ENCODE measurements at places on chromosomes 5 and 9.

DNA sequence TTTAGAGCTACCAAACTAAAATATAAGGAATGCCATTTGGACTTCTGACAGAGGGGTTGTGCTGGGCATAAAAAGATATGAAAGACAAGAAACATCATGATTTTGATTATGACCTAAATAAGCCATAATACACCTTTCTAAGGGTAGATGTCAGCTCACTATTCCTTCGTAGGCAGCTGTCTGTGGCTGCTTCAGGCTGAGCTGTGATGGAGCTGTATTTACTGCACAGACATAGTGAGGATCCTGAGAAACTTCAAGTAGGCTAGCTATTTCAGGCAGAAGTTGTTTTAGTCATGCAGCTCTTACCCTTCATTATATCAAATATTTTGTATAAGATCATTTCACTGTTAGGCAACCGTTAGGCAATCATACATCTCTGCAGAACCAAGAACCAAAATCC, 511.7 kb downstream of the CDH12 start:
- DNase-seq, result no peak

DNA sequence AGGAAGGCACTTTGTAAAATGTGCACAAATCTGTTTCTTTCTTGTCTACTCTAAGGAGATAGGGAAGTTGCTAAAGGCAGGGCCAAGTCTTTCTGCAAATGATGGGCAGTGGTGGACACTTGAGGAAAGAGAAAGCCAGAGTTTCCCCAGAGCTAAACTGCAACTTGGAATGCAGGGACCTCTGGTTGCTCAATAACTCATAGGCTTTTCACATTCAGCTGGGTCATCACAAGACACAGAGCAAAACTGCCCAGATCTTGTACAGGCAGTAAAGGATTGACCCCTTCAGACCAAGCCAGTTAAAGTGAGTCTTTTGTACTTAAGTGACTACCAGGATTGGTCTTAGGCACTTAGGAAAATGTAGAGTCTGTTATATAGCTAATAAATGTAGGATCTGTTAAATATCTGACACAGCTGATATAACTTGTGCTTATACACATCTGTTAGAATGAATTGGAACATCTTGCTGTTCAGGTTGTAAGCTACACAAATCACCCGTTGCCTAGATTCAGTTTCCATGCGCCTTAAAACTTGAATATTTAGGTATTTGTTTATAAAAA, 13.5 kb upstream of the AGXT2 start:
- no peak for DNase-seq

- DNase-seq, result no peak
Measured at GRCh38 chr5:88226881-88227450, 41.7 kb downstream of the TMEM161B start.

DNA sequence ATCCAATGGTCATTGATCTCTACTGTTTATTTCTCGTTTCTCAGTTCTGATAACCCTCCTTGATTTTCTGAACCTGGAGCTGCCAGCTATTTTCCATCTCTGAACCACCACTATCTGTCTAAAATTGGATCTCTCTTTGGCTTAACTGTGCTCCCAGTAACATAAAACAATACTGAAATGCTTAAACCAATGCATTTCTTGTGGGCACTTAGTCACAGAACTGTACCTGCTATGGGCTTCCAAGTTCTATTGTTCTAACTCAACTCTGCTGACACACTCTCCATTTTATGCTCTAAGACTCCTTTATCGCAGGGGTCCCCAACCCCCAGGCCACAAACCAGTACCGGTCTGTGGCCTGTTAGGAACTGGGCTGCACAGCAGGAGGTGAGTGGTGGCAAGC, 120.6 kb downstream of the LHFPL2 start:
- DNase-seq, result no peak

DNA sequence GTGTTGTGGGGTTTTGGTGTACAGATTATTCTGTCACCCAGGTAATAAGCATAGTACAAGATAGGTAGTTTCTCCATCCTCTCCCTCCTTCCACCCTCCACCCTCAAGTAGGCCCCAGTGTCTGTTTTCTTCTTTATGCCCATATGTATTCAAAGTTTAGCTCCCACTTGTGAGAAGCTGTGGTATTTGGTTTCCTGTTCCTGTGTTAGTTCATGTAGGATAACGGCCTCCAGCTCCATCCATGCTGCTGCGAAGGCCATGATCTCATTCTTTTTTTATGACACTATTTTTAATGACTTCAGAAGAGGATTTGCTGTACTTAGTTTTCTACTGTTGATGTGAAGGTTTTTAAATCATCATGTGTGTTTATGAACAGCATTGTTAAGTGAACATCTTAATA, 11.9 kb downstream of the CCDC180 start:
- DNase-seq, result no peak

DNA sequence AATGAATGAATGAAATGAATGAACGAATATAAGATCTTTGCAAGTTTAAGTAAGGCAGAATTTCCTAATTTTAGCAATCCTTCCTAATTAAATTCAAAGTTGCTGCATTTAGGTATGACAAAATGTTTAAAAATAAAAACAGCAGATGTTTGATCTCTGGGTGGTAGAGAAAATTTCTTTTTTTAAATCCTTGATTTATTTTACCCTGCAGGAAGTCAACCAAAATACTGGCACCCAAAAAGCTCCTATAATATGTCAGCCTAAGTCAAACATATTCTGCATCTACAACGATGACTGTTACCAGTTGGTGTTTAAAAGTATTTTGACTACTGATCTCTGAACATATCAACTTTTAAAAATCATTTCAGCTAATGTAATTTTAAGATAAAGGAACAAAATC, 58.4 kb downstream of the TTC39B start:
- no peak for DNase-seq

DNA sequence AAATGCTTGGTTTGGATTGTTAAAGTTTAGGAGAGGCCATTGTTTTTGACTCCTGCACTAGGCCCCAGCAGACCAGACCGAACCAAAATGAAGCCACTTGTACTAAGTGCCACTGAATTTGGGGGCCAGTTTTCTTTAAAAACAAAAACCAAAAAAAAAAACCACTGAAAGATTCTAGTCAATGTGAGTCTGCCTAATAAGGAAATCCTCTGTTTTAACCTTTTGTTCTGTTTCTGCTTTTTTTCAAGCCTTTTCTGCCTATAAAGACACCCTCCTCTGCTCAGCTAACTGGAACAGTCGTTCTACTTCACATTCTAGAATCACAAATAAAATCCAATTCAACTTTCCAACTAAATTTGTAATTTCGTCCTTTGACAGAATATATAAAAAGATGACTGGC, 64.9 kb downstream of the SERINC5 start:
- no peak for DNase-seq

GRCh38 chr5:147223948-147224791, 10.7 kb upstream of the STK32A start:
- no peak for DNase-seq

GRCh38 chr5:1502046-1502736, 21.6 kb downstream of the LPCAT1 start:
- DNase-seq, result no peak

GRCh38 chr9:92151691-92152393, 36.6 kb upstream of the SPTLC1 start:
- no peak for DNase-seq

GRCh38 chr9:85729882-85730281, 11.9 kb downstream of the AGTPBP1 start:
- DNase-seq, result no peak

DNA sequence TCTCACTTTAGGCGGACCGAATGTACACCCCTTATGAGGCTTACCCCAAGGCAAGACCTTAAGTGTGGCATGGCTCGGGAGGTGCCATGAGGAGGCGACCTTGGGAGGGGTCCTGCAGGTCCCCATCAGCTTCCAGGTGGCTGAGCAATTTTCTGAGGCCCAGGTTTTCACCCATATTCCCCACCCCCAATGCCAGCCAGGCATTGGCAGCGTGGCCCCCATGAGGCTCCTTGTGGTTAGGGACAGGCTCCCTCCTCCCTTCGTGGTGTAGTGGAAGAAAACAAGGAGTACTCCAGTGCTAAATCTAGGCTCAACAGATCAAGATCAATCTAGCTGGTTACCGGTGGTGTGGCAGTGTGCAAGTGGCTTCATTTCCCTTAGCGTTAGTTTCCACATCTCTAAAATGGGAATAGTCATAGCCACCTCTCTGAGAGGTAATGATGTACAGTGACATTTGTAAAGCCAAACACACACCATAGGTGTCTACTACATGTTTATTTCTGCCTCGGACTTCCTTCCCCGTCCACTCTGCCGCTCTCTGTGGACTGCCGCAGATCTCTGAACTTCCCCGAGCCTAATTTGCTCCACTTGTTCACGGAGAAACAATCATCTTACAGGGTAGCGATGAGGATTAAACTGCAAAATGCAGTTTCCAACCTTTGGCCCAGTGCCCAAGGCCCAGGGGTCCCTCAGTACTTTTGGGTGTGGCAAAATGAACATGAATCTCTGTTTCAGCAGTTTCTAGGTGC, 8.4 kb downstream of the LHX2 start:
- DNase-seq, result no peak

- no peak for DNase-seq
Measured at GRCh38 chr5:163963881-163964280, 458.5 kb downstream of the MAT2B start.

GRCh38 chr5:61796773-61797172, 464.7 kb downstream of the ZSWIM6 start:
- no peak for DNase-seq

GRCh38 chr5:145718956-145719355, 116.2 kb downstream of the PRELID2 start:
- no peak for DNase-seq

DNA sequence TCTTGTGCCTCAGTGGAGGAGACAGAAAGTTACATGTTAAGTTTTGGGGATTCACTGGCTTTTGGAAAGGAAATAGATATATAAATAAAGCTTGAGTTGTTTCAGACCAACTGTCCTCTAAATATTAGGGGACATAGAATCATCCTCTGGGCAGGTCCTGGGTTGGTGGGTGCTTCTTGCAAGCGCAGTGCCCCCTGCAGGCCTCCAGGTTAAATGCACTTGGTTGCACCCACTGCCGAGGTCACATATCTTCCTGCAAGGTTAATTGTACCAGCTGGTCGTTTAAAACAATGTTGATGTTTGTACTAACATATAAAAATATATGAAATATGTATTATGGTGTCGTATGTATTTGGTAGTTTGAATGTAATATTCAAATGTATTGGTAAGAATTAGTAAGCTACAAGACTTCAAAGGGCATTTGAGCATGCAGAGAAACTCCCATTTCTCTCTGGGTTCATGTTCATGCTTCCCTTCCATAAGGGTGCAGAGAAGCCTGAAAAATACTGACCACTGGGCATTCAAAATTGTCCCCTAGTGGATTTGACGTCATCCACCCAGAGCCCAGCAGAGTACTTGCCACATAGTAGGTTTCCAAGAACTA, 87.0 kb downstream of the ZNF618 start:
- peak; percentile 17 for DNase-seq

DNA sequence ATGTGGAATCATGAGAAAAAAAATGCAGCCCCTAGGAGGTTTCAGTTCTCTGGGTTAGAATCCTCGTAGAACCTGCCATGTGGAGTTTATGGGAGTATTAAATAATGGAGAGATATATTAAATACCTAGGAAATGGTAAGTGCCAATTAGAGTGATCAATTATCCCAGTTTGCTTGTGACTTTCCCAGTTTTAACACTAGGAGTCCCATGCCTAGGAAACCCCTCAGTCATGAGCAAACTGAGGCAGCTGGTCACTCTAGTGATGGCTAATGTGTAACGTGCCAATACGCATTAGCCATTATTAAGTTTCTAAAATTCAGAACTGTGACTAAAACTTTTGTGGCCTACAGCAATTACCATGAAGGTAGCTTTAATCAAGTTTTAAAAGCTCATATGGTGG, 720.6 kb downstream of the TAF11L14 start:
- no peak for DNase-seq

GRCh38 chr5:59130431-59130830, 547.6 kb downstream of the RAB3C start:
- DNase-seq, result no peak

DNA sequence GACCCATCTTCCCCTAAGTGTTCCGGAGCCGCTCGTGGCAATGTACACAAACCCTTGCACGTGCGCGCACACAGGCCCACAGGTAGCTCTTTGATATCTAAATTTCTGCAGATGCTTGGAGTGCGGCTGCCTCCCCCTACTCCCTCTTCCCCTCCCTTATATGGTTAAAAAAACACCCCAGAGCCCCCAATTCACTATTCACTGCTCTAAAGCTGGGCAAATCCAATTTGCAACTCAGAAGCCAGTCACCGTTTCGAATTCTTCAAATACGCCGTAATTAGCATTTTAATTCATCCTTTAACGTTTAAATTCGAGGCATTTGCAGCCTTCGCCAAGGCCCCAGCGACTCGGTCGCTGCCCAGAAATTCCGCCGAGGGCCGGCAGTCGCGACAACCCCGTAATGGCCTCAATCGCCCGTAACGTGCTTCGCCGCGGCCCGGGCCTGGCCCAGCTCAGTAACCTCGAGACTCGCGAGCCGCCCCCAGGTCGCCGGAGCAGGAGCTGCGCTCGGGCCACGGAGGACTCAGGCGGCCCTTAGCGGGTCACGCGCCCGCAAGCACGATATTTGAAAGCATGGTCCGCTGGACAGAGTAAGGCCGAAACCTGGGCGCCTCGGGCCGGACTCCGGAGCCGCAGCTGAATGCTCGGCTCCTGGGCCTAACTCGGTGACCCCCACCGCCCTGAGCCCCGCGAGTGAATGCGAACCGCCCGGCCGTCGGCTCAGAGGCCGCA, 1.3 kb downstream of the IRX2 start:
- no peak for DNase-seq

DNA sequence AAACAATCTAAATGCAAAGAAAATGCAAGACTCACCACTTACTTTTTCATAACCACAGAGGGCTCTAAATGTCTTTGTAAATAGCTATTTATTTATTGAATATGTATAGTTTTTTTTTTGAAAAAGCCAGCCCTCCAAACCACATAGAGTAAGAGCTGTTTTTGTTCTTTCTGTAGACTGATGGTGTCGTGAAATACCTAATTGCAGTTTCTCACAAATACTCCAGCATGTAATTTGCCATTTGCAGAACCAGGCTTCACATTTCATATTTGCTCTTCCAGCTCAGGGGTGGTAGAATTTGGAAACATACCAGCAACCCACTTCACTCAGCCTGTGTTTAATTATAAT, 159.8 kb downstream of the TMC1 start:
- DNase-seq, result no peak

- DNase-seq, result no peak
Measured at GRCh38 chr5:2894316-2894715, 142.8 kb upstream of the IRX2 start.

DNA sequence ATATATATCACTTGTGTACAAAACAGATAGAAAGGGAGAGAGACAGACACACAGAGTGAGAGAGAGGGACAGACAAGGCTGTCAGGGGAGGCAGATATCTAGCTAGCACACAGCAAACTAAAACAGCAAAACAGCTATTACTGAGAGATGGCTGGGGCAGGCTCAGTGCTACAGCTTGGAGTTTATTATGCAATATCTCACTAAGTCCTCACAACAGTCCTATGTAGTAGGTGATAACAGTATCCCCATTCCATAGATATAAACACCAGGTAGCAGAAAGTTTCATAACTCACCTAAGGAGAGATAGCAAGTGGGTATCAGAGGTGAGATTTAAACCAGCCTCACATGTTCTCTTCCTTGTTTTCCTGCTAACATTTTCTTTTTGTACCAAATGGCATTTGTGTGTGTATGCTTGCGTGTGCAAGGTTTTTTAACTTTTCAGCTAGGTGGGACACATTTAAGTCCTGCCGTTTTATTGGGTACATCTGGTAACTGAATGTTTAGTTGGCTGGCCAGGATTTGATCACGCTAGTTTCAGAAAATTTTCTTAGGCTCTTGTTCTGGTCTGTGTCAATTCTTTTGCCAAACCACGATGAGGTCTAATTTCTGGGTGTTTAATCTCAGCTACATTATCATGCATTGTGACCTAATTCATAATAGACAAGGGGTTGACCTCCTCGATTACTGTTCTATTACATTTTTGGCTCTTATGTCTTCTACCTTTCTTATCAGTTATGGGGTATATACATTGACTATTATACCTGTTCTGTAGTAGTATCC, 105.1 kb downstream of the LMNB1 start:
- no peak for DNase-seq

Data from activated T-cell treated with anti-CD3 and anti-CD28 coated beads for 48 hours (primary cell).